ENCODE measurements at places on chromosomes 3 and 15. TPM values are rescaled to one million over a fixed set of nuclear protein-coding genes. Genes with fewer than 3 reads are reported as not detected.
A peak's percentile ranks its signal among the peaks of the same experiment; 100 is the strongest.

ACOX2 gene
- 41.3 TPM for total RNA-seq

- no peak for DNase-seq
Measured at GRCh38 chr3:39278616-39278935, 1.3 kb downstream of the CX3CR1 start.

- DNase-seq: no peak
Measured at GRCh38 chr3:38575279-38575843, 74.1 kb downstream of the SCN5A start.

GRCh38 chr3:121155028-121155427, 247.0 kb downstream of the STXBP5L start:
- DNase-seq: no peak

MITF gene
- total RNA-seq: 48.3 TPM

DNA sequence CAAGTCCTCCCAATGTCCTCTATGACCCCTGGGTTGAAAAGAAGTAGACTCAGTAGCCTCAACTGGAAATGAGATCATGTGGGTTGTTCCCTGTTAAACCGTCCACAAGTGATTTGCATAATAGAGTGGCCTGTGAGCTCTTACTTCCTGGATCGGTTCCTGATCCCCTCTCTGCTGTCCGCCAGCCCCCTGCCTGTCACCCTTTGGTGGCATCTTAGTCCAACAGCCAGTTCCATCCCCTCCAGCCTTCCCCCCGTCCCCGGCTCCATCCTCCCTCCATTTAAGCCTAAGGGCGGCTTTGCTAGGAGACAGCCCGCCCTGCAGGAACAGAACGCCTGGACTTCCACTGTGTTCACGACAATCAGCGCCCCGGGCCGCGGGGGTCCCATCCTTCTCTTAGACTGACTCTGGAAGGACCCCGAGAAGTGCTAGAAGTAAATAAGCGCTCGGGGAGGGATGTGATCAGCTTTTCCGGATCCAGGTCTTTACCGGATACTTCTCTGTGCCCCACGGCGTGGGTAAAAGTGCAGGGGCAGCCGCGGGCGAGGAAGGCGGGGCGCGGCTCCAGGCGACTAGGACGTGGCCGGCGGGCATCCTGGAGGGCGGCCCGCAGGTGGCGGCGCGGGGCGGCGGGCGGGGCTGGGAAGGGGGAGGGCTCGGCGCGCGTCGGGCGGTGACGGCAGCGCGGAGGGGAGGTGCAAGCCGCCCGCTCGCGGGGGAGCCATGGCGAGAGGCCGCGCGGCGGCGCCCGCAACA, 51.2 kb upstream of the ULK4 start:
- DNase-seq: peak; percentile 77

FHIT gene
- total RNA-seq: 18.2 TPM

DNA sequence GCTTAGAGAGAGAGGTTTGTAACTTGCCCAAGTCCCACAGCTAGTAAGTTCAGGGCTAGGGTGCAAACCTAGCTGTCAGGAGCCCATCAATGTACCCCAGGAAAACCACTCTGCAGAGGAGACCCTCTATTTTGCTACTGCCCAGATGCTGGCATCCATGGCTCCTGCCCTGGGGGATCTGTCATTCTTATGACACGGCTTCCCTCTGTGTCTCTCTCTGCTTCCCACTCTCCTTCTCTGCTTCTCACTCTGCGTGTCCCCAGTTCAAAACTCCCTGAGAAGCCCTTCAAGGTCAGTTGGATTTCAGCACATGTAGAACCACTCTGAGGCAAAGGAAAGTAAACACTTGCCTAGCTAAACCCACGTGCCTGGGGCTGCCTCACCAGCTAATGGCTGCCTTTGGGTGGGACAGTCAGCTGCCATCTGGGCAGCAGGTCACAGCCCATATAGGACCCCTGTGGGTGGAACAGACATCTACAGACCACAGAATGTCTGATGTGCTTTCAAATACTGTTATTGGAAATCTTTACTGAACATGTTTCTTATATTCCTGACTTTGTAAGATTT, 29.4 kb upstream of the SLCO2A1 start:
- no peak for DNase-seq

- no peak for DNase-seq
Measured at GRCh38 chr3:142148044-142148791, 1.1 kb downstream of the TFDP2 start.

- no peak for DNase-seq
Measured at GRCh38 chr3:67715971-67716370, 61.6 kb upstream of the SUCLG2 start.

- DNase-seq: no peak
Measured at GRCh38 chr3:133394561-133395311, 5.1 kb upstream of the BFSP2 start.

DNA sequence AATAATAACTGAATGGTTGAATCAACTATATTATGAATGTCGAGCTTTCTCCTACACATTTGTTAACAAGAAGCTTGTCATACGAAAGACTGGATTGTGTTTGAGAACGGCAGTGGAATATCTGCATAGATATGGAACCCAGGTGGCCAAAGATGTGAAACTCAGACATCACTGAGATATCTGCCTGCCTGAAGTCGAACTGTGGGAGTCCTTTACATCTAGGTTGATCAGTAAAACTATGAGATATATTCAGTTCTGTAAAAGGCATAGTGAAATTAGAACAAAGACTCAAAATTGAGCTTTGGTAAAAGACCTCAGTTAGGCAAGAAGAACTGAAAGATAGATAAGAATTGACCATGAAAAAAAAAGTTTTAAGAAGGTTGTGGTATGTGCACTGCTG, 41.5 kb upstream of the TOP2B start:
- DNase-seq: no peak

DNA sequence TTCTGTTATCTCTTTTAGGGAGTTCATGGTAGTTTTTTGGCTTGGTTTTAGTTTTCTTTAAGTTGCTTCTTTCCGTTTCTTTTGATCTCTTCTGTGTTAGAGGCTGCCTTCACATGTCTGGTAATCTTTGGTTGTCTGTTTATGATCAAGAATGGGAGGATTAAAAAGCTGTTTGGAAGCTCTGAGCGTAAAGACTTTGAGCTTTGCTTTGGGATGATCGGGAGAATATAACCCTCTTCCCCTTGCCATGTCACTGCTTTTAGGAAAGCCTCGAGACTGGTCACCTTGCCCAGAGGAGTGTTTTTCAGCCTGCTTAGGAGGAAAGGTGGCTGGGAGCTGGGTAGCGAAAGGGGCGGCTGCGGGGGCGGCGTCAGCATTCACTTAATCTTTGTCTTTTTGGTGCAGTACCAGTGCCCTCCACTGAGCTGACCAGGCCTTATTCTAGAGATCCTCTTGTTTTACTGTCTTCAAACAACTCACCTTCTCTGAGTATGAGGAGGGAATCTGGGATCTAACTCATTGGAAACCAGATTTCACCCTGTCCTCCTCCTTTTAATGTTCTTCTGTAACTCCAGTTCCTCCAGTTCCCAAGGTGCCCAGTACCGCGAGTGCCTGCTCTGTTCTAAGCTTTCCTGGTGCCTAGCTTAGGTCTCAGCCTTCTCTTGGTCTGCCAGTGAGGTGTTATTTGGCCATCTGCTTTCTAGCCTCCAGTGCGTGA, 15.5 kb downstream of the TATDN2 start:
- no peak for DNase-seq

- DNase-seq: no peak
Measured at GRCh38 chr15:95793231-95793630, 537.3 kb upstream of the NR2F2 start.

EFCC1 gene
- 1.1 TPM for total RNA-seq

SLC22A14 gene
- total RNA-seq: 0.14 TPM

PLA2G4E gene
- 0.26 TPM for total RNA-seq

DNA sequence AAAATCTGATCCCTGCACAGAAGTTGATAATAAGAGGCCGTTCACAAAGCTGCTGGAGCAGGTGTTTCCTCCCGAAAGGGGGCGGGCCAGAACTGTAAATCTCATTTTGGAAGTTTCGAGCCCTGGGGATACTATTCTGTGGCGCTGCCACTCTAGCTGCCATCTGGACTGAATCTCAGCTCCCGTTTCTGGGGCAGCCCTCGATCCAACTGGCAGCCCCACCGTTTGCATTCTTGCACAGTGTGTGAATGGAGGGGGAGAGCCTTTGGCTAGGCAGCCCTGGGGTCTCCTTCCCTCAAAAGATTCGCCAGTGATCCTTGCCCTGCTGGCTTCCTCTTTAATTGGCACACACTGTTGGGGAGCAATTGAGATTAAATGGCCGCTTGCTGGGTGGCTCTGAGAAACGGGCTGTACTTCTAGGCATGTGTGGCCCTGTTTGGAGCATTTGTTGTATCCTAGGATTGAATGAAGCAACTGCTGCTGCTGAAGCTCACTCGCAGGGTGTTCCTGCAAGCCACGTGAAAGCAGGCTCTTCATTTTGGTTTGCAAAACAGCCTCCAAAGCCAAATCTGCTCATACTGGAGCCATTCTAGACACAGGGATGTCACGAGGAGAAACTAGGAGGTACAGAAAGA, 57.2 kb upstream of the TOPAZ1 start:
- no peak for DNase-seq

DNA sequence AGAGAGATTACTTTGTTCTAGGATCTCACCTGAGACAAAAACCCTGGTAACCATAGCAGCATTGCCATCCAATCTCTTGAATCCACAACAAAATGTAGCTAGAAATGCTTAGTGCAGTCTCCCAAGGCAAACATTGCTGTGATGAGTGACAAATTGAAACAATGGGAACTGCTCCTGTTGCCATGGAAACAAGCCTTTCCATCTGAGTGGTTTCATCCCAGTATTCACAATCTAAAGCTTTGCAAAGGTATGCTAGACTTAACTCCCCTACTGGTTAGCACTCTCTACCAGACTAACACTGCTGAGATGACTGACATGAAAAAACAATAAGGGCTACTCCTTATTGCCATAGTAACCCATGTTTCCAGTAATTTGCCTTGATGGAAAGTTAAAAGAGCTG, 172.6 kb upstream of the CNTN3 start:
- no peak for DNase-seq

SCG3 gene
- total RNA-seq: not detected

DNA sequence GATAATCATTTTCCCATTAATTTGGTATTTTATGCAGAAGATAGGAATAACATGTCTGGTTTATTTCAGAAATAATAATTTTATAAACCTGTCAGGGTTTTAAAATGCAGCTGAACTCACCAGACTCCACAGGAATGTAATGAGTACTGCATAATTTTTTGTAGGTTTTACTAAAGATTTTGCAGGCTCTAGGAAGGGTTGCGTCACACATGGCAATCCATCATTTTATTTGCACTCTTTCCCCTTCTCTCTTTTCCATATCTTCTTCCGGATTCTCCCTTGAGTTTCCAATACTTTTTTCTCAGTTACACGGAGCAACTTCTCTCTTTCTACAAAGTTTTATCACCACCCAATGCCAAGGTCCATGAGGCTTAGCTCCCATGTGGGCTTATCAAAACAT, 234.7 kb downstream of the NFKBIZ start:
- no peak for DNase-seq

- DNase-seq: no peak
Measured at GRCh38 chr3:46516521-46516920, 18.7 kb downstream of the RTP3 start.

DNA sequence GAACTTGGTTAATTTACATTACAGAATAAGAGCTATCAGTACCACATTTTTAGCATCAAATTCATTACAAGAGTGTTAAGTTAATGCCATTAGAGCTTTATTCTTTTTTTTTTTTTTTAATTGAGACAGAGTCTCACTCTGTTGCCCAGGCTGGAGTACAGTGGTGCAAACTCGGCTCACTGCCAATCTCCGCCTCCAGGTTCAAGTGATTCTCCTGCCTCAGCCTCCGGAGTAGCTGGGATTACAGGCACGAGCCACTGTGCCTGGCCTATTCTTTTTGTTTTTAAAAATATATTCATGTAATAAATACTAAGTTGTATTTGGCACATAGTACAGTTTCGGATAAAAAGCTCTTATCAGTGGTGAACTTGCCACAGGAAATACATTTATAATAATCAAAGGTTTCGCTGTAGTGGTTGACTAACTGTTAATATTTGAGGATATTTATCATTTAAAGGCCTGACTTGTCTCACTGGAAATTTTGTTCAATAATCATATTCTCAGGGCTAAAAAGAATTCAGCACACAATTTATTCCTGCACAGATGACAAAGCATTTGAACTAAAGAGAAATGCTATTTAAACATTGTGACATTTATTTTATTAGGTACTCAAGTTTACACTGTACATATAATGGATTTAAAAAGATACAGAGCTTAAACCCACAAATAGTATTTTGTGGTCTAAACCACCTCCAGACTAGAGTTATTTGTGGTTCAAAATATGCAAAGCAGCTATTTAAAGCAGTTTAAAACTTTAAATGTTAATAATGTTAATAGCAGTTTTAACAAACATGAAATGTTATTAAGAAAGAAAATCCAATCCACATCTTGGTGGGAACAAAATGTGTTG, 6.1 kb upstream of the LEKR1 start:
- peak; percentile 41 for DNase-seq

DNA sequence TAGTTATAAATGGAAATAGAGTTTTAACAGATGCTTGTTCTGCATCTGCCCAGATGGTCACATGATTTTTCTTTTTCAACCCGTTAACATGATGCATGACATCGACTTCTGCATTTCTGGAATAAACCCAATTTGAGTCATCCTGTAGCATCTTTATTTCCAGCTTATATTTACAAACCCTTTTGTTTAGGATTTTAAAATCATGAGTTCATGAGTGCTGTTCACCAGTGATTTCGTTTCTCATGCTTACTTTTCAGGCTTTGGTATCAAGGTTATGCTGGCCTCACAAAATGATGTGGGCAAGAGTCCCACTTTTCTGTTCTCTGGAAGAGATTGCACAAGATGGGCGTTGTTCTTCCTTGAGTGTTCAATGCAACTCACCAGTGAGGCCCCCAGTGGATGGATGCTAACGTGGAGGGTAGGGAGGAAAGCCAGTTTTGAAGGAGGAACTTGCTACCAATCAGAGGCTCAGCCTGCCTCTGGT, 5.2 kb downstream of the HRH1 start:
- peak; percentile 44 for DNase-seq

Data from right cardiac atrium (tissue), 5 donors.